Hematopoietic multipotent progenitor cell (in vitro differentiated cells): ENCODE measurements at places on chromosomes 11 and 22. TPM values are rescaled to one million over a fixed set of nuclear protein-coding genes. Genes with fewer than 3 reads are reported as not detected.

The OR52H1 gene
- 4.3 TPM for total RNA-seq

GRCh38 chr22:46072110-46072881, 78.0 kb upstream of the PPARA start:
- no peak for DNase-seq

GRCh38 chr11:21927628-21928027, 265.3 kb upstream of the ANO5 start:
- no peak for DNase-seq

DNA sequence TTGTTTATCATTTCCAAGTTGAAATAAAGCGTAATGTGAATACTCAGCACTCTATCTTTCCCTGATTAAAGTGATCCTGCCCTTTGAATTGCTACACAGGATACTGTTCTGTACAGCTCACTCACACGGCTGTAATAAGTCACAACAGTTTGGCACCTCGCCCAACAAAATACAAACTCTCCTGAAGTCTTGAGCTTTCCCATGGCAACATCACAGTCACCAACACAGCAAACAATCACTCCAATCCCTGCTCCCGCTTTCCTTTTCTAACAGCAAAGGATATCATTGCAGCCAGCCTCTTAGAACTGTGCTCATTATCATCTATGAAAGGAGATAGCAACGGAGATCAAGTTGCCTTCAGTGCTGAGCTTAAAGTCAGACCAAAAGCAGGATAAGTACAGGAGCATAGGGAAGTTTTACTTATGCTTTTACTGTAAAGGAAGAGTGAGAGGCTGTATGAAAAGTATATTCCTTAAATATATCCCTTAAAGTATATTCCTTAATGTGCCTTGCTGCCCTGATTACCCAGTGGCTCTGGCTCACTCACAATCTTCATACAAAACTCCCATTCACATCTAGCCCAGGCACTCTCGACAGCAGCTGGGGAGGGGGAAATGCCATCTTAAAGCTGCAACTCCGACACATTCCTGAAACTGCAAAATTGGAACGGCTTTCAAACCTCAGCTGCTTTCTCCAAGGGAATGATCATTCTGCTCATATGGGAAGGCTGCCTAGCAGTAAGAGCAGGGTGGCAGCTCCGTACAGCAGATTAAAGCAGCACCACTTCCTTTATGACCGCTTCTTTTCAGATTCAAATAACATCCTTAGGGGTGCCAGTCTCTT, 35.8 kb downstream of the MAML2 start:
- peak; percentile 71 for DNase-seq

DNA sequence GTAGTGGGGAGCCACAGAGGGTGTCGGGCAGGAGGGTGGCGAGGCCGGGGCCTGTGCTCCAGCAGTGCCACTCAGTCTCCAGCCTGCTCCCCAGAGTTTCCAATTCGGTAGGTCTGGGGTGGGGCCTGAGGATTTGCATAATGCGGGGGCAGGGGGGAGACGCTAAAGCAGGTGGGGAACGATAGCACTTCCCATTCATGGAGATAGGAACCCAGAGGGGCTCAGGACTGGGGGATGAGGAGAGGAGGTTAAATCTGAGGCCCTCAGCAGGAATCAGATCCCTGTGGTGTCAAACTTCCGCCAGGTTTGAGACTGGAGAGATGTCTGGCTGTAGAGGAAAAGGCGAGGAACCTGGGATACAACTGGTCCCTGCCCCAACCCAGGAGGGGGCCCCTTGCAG, 29.8 kb downstream of the WNT11 start:
- no peak for DNase-seq

DNA sequence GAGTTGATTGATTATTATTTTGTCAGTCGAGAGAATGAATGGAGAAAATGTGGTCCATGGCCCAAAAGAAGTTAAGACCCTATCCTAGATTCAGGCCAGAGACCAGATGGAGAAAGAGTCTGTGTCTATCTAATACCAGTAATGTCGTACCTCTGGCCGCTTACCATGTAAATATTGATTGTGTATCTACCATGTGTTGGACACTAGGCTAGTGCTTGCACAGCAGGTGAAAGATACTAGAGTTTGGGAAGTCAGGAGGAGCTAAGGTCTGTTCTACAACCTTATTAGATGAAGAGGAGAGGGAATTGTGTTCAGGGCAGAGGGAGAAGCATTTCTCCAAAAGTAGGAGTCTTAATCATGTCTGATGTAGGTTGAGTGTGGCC, 31.8 kb downstream of the PIK3IP1 start:
- DNase-seq: no peak

- no peak for DNase-seq
Measured at GRCh38 chr11:102368472-102368871, 21.5 kb downstream of the BIRC2 start.

DNA sequence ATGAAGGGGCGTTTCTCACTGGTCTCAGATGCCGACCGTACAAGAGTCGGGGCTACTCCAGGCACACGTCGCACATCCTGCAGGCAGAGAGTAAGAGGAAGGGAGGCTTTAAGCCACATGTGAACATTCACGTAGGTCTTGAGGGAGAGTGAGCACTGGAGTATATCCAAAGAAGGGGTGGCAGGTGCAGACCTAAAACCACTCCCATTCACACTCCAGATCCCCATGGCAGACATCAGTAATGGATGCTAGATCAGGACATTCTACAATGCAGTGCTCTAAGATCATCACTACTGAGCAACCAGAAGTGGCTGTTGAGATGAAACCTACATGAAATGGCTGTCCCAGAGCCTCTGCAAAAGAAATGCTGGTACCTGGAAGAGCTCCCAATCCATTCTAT, 39.0 kb downstream of the WT1 start:
- DNase-seq: no peak

DNA sequence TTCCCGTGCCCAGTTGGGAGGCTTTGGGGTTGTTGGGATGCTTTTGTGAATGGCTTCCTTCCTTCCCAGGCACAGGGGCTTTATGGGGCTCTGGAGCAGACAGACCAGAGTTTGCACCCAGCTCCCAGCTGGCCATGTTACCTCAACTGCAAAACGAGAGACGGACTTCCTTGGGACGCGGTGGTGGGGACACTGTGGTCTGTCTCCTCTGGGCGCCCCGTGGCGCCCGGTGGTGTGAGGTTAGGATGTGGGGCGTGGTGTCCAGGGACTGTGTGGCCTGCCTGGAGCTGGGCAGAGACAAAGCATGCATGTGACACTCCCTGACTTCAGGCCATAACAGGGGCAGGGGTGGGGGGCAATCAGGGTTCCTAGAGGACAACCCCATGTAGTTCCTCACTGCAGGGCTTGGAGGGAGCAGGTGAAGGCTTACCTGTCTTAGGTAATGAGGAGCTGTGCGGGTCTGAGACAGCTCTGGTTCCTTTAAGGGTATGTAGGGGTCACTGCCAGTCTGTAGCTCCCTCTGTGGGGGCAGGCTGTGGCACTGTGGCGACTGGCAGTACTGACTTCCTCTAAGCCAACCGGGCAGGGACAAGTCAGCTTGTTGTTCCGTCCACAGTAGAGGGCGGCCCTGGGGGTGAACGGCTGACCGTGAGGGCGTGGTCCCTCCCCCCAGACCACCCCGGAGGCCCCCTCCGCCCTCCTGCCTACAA, 14.4 kb downstream of the KCNQ1 start:
- no peak for DNase-seq

GRCh38 chr11:134345237-134345550, 13.4 kb downstream of the GLB1L2 start:
- DNase-seq: no peak

The MS4A8 gene
- total RNA-seq: not detected

DNA sequence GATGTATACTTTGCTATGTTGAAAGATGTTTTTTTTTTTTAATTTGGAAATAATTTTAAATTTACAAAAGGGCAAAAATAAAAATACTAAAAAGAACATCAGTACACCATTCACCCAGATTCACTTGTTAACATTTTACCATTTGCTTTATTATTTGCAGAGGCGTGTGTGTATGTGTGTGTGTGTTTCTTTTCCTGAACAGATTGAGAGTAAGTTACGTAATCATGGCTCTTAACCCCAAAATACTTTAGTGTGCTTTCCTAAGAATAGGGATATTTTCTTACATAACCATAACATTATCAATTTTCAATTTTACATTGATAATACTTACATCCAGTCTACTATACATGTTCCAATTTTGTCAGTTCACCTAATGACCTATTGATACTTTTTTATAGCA, 91.5 kb upstream of the HORMAD2 start:
- no peak for DNase-seq

The SCUBE1 gene
- 1.3 TPM for total RNA-seq
